ENCODE measurements at places on chromosomes 2 and 18.

DNA sequence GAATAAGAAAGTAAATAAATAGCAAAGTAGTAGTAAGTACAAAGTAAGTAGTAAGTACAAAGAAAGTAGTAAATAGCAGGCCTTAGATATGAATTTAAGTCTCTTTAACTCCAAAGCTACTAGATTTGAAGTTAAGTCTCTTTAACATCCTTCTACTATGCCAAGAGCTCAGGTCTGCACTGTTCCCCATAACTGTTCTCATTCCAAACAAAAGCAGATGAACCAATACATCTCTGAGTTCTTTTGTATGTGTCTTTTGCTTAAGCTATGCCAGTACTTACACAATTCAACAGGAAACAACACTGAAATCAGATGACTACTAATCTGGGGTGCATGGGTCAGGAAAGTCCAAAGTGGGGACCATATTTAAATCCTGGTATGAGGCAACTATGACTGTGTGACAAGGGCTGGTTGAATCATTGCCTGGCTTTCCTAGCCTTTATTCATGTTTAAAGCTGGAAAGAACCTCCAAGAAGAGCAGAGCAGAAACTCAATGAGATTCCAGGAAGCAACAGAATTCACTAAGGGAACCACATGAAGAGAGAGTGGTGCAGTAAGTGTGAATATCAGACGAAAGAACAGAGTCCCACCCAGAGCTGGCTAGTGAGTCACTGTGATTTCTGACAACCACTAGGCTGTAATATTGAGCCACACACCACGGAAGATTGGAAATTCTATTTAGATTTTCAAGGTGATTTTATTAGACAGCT lies 51.0 kb upstream of the CYP26B1 start:
- DNase-seq, result no peak

DNA sequence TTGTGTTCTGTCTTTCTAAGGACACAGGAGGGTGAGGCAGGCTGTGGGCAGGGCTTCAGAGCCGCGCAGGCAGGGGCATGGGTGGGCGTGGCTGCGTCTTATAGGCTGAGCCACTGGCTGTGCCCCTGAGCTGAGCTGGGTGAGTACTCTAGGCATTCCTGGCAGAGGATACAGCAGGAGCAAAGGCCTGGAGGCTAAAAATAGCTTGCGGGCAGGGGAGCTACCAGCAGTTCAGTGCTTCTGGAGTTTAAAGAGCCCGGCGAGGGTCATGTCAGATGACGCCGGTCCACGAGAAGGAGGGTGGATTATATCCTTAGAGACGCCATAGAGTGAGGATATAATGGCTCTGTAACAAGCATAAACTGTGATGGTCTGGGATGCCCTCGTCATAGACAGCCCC lies 31.5 kb upstream of the PDIA6 start:
- DNase-seq, result peak; percentile 20

DNA sequence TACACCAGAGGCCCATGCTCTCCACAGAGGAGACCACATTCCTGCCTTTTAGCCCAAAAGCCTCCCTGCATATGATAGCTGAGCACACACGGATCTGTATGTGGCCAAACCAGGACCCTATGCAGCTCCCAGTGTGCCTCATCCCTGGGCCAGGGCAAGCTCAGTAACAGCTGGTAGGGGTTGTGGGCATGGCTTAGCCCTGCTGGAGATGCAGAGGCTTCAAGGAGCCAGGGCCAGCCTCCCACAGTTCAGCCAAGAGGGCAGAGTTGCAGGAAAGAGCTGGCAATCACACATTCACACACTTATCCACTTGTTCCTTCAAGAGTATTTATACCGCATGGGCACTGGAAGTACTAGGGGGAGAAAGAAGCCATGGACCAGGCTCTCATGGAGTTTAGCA lies 1.6 kb upstream of the LIMS2 start:
- no peak for DNase-seq

- DNase-seq, result no peak
These were observed 67.2 kb downstream of the CUL3 start for GRCh38 chr2:224517963-224518362.

DNA sequence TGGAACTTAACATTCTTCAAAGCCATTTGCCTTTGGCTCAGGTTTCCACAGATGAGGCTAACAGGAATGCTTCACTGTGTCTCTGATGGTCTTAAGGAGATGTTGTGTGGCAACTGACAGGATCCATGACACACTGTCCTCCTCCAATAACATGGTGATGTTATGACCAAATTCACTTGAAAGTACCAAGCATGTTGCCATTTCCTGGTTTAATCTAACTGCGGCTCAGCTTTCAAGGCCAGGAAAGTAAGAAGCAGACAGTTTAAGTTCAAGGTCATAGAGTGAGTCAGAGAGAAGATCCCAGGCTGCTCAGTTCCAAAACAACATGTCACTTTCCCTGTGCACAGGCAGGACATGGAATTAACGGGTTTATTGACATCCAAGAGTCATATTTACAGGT lies 513.6 kb downstream of the STK39 start:
- no peak for DNase-seq

- no peak for DNase-seq
These were observed 29.0 kb upstream of the REL start for GRCh38 chr2:60852282-60852860.

DNA sequence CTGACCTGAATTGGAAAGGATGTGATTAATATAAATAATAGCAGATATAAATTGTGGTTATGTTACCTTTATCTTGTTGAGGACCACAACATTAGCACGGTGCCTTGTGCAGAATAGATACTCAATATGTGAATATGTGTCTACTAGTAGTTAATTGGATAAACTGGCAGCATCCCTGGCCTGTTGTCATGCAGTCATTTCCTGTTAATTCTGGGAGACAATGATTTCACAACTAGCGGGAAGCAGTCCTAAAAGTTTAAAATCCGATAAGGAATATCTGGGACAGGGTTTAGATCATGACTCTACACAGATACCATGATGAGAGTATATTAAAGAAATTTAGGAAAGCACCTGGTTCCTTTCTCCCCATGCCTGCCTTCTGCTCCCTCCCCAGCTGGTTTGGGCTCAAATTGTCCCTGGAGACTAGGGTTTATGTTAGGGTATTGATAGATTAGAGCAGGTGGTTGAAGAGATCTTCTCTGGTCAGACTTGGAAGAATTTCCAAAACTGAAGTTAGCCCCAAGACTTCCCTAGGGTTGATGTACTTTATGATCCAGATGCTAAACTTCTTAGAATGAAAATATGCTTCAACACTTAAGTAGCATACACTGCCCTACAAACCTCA lies 32.8 kb downstream of the CYBRD1 start:
- DNase-seq, result no peak

DNA sequence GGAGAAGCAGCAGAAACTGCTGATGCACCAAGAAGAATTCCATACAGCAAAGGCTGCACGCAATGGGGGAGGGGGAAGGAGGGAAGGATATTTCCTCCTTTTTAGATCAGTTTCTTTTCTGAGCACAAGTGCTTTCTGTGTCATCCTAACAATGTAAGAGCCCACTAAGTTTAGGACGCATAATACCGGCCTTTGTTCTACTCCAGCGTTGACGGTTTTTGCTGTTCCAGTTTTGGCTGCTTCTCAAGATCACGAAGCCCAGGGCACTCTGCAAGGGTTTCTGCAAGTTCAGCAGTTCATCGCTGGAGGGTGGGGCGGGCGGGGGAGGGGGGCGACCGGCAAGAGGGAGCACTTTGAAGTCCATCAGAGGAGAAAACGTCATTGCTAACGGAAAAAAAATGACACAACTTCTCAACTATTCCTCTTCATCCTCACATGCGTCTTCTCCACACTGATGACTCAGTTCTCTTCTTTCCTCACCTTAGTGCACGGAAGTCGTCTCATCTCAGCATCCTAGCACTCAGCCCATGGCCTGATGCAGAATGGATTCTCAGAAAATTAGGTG lies 8.7 kb downstream of the FAM178B start:
- DNase-seq, result no peak

- no peak for DNase-seq
These were observed 299.2 kb downstream of the INSIG2 start for GRCh38 chr2:118387509-118387908.

DNA sequence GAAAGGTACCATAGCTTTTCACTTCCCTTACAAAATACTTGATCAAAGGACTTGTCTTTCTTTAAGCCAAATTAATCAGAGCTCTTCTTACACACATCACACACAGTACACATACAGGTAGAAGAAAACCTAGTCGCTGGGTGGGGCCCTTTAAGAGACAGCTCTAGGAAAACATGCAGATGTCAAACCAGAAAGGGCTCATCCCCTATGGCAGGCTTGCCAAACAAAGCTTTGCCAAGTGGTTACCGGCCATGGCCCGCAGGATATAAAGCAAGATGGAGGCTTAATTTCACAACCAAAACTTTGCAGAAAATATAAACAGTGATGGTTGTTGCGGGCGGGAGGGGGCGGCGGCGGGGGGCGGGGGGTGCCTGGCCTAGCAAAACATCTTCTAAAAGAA lies 2156.0 kb upstream of the PIK3C3 start:
- no peak for DNase-seq

GRCh38 chr18:26621161-26622026 lies 73.0 kb upstream of the KCTD1 start:
- no peak for DNase-seq

DNA sequence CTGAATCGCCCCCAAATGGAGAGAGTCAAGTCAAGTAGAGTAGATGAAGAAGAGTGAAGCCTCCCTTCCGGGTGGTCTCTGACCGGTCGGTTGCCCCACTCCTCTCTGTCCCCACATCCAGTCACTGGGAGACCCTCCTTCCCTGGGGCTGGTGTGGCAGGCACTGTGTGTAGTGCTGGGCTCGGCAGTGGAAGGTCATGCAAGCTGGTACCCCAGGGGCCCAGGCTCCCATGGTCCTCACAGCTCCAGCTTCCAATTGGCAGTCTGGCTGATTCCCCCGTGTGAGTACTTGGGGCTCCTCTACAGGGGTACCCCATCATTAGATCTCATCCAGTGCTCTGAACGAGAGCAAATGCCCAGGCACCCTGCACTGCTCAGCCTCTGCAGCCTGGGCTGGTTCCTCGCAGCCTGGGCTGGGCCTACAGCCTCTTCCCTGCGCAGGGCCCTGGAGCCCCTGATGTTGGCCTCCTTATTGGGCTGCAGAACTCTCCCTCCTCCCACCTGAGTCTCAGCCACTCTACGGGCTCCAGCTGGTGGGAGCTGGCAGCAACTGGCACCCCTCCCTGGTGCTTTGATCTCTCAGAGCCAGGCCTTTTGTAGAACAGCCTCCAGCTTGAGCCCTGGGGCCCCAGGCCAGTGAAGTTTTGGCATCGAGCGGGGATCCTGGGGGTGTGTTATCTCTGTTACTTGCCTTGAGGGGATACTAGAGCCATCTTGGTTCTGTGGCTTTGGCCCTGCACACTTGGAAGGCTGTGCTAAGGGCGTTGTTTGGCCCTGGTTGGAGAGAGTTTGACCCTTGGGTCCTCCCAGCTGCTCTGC lies 187.8 kb upstream of the HDAC4 start:
- DNase-seq, result no peak

GRCh38 chr2:33903215-33903614 lies 304.1 kb upstream of the FAM98A start:
- DNase-seq, result no peak

DNA sequence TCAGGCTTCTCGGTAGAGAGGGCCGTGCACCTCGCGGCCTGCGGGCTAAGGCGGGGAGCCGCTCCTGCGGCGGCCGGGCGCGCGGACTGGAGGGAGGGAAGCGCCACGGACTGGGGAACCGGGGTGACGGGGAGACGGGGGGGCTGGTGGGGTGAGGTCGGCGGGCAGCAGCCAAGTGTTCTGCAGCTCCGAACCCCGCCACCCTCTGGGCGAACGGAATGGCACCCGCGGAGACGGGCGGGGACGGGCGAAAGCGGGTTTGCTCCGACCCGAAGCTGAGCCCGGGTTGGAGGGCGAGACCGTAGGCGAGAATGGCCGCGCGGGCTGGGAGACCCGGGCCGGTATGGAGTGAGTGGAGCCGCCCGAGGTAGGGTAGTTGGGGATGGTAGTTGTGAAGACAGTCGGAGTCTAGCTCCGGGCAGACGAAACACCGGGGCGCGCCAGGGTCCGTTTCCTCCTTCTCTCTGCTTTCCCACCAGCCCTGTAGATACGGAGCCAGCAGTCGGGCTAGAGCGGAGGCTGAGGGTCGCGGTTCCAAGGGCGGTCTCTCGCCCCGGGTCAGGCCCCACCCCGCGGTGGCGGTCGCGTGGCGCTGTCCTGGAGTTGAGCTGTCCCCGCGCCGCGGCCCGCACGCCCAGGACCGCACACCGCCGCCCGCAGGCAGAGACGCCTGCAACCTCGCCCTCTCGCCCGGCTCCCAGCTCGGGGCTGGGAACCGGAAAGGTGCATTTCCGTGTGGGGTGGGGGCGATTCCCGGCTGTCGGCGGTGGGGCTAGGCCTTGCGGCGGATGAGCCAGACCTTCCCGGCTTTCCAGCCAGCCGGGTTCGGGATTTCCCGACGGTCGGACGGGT lies 160.3 kb upstream of the SIX2 start:
- DNase-seq, result no peak

DNA sequence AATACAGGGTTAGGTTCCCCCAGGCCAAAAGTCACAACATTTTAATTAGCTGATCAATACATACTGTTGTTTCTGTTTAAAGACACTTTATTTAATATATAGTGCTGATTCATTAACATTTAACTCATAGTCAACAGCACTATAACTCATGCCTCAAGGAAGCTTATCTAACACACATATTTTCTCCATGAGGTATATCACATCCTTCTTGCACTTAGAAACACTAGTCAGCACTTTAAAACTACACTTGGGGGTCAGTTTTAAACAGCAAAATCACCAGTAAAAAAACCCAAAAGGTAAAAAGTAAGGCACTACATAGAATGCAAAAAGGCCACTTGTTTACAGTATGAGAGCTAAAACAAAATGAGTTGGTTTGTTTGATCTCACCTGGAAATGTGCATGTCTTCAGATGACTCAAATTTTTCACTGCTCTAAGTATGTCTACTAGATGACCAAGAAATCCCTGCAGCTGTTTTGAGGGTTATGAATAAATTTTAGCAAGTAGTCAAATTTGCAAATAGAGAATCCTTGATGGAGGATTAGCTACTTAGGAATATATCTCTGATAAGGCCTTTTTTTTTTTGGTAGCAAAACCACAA lies 54.1 kb upstream of the EPB41L5 start:
- DNase-seq, result no peak

GRCh38 chr2:181546086-181546485 lies 88.9 kb downstream of the ITGA4 start:
- no peak for DNase-seq

GRCh38 chr2:175879679-175880078 lies 122.4 kb downstream of the LNPK start:
- no peak for DNase-seq

GRCh38 chr18:51195451-51196117 lies 1.9 kb downstream of the MEX3C start:
- DNase-seq, result no peak

- no peak for DNase-seq
These were observed 42.4 kb downstream of the ADI1 start for GRCh38 chr2:3476985-3477327.

DNA sequence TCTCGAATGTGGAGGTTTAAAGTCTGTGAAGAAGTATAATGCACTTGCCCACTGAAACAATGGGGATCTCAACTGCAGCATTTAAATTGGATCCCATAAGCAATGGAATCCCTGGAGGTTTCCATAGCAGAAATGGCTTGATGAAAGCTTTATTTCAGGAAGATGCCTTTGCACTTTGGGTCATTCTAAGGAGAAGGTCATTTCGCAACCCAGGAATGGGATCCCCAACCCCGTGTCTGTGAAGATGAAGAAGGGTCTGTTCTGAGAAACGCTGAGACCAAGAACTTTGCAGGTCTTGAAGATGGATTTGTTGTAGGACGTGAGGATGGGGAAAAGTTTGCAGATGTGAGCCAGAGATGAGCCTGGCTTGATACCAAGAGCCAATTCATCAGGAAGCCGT lies 1.8 kb upstream of the KCNG3 start:
- no peak for DNase-seq

GRCh38 chr2:184463102-184463865 lies 135.0 kb upstream of the ZNF804A start:
- DNase-seq, result no peak

All from brain pericyte (primary cell).